ENCODE measurements at places on chromosomes 7 and 10.

DNA sequence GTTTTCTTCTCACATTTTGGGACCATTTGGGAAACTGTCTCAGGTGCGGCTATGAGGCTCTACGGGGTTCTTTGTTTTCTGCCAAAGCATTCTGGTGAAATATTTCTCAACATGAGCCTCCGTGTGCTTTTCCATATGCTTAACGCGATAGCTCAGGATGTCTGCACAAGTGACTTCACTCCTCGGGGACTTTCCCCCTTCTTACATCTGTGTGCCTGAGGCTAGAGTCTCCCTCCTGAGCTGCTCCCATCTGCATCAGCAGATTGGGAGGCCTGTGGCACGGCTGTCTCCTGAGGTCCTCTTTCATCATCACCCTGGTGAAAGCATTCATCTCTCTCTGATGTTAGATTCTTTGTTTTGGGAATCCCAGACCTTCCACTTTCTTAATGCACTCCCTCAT lies 1190.9 kb downstream of the TYW1 start:
- no peak for DNase-seq

GRCh38 chr7:11699666-11700065 lies 132.3 kb downstream of the THSD7A start:
- no peak for DNase-seq

DNA sequence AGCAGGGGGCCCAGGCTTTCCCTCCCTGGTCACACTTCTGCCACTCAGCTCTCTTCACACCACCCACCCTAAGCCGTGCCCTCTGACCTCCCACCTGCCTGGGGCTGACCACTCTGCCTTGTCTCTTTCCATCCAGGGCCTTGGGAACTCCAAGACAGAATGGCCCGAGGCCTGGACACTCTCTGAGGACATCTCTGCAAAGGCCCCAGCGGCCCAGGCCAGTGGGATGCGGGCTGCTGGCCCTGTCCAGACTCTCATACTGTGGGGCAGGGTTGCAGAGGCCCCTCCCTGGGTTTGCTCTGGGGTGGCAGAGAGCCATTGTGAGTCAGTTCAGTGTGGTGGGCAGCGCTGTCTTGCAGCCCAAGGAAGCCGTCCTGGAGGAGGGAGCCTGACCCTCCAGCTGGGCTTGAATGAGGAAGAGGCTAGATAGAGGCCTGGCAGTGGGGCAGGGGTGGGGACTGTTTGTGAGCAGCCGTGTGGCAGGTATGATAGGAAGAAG lies 39.9 kb upstream of the RABGEF1 start:
- no peak for DNase-seq

- DNase-seq, result no peak
Observed at GRCh38 chr10:125565046-125565445, 117.9 kb downstream of the TEX36 start.

Measured in left lobe of liver (tissue), 2 donors.